ENCODE measurements at places on chromosomes 12 and 14.

- no peak for DNase-seq
These were observed 52.5 kb downstream of the HSP90AA1 start for GRCh38 chr14:102034301-102034700.

- no peak for DNase-seq
These were observed 365.4 kb upstream of the ATP2B1 start for GRCh38 chr12:90074086-90074485.

- DNase-seq: no peak
These were observed 21.5 kb downstream of the RIN3 start for GRCh38 chr14:92534932-92535643.

- peak; percentile 47 for DNase-seq
These were observed 13.5 kb downstream of the AMN1 start for GRCh38 chr12:31715283-31715825.

- DNase-seq: no peak
These were observed 3.7 kb downstream of the KMT5A start for GRCh38 chr12:123387508-123388176.

DNA sequence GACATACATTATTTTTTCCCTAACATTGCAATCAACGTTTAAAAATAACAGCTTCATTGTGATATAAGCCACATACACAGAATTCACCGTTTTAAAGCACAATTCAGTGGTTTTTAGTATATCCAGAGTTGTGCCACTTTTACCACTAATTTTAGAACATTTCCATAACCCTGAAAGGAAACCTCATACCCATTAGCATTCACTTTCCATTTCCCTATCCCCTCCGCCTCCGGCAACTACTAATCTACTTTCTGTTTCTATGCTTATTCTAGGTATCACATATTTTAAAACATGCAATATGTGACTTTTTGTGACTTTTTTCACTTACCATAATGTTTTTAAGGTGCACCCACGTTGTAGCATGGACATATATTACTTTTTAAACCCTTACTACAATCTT lies 55.6 kb upstream of the ISM2 start:
- DNase-seq: no peak

GRCh38 chr12:15165012-15165659 lies 56.1 kb downstream of the RERG start:
- DNase-seq: no peak

DNA sequence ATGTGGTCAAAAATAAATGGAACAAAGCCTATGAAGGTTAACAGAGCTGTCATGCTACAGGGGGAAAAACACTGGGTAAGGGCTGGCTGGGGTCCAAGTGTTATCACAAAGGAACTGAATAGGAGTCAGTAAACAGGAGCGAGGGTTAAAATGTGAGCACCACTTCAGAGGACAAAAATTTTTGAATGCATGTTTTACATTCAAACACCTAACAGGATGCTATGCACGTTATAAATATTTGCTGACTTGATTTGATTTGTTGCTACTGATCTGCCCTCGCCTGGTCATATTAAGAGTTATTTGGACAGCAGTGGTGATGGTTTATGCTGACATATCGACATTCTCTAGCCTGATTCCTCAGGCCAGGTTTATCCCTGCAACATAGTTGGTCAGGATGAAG lies 7.4 kb upstream of the KTN1 start:
- DNase-seq: no peak

DNA sequence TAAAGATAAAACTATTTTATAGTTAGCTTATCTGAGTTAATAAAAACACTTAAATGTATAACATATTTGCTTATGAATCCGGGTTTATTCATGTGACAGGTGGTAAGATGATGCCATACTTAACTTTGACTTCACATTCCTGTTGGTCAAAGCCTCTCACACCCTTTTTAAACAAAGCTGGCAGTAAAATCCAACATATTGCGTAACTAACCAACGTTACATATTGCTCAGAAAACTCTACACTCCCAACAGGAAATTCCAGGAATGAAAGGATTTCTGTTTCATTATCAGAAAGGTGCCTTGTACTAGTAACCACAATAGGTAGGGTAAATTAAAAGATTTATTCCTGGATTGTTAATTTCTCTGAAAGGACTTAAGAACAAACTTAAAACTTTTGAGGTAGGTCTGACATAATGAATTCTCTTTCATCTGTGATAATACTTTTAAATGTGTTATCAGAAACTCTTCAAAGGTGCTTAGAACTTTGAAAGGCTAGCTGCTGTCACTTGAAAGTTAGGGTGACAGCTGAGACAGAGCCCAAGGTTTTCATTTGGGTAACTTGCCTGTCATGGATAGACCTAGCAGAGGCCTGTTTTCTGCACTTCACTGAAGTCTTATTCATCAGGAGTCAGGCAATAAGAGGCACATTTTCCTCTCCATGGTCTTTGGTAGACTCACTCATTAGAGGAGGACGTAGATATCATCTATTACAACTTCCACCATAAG lies 23.8 kb upstream of the CATSPERB start:
- DNase-seq: no peak

DNA sequence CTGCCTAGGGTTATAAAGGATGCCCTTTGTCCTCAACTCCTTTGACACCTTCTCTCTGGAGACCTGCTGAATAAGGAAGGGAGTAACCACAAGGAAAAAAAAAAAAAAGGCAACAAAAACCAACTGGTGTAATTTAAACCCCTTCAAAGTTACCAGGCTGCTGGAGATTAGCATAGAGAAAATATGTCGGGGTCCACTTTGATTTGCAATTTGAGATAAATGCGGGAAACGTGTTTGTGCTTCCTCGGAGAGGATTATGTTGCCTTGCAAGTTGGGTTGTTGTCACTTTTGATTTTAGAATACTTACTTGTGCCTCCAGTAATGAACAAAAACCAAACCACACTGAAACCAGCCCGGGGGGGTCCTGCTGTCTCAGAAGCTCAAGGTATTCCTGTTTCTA lies 200.2 kb upstream of the MYL2 start:
- no peak for DNase-seq

- DNase-seq: peak; percentile 90
These were observed 1.6 kb downstream of the LTB4R start for GRCh38 chr14:24312736-24313507.

- DNase-seq: no peak
These were observed 4.3 kb upstream of the PAPLN start for GRCh38 chr14:73232984-73233383.

GRCh38 chr12:106942775-106943174 lies 12.9 kb upstream of the TMEM263 start:
- DNase-seq: no peak

DNA sequence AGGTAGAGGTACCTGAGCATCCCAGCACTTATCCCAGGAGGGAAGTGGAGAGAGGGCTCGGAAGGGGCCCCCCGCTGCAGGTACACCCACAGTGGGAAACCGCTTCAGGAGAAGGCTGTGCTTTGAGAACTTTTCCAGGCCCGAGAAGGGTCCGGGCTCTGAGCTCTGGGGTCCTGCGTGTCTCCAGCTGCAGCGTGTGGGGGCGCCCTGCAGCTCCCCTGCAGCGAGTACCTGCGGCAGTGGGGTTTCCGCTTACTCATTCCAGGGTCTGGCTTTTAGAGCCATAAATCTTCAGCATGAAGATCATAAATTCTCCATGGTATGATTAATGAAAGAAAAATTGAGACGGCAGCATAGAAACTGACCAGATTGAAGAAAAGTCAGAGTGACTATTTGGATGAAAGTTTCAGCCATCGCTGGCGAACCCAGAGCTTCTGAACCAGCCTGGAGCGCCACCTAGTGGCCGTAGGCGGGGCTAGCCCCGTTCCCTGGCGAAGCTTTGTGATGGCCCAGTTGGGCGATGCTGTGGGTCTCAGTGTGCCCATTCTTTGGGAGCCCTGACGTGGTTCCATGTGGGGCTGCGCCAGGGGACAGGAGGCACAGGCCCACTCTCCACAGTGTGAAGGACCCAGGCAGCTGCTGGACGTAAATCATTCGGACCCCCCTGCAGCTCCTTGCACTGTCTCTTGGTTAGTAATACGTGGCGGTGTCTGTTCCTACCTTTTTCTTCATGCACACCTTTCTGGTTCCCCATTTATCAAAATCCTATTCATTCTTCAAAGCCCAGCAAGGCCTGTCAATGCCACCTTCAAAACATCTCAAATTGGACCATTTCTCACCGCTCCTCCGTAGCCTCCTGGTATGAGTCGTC lies 198.2 kb downstream of the TSPAN9 start:
- DNase-seq: peak; percentile 21

DNA sequence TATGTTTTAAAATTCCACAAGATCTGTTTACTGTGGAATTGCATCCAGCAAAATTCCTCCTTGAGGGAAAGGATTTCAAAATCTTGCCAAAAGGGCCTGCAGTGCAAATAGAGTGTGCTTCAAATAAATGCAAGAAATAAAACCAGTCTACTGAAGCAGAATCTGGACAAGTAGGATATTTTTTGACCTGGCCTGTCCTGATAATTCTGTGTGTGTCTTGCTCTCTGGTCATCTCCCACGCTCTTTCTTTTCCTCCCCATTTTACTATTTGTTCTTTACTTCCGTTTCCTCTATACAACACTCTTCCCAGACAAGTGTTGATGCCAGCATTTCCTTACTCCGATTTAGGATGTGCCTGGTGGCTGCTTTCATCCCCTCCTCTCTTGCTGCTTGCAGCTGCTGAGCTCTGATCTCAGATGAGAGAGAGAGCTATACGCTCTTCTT lies 115.9 kb downstream of the GPR135 start:
- no peak for DNase-seq

GRCh38 chr12:40012711-40013110 lies 93.2 kb downstream of the SLC2A13 start:
- no peak for DNase-seq
